ENCODE measurements at places on chromosomes 11 and 22.

DNA sequence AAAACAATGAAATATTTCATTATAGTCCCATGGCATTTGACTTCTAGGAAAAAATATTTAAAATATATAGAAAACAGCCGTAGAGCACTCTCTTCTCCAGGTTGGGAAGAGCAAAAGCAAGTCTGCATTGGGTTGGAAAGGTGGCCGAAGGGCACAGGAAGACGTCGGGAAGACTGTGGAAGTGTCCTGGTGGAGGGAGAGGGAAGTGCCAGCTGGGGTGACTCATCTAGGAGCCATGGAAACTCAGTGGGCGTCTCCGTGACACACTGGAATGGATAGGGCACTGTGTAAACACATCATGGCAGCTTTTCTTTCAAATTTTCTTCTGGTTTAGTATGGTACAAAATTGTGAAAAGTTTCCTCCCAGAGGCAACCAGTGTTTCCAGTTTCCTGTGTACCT, 12.7 kb downstream of the GTPBP1 start:
- peak; percentile 42 for DNase-seq

DNA sequence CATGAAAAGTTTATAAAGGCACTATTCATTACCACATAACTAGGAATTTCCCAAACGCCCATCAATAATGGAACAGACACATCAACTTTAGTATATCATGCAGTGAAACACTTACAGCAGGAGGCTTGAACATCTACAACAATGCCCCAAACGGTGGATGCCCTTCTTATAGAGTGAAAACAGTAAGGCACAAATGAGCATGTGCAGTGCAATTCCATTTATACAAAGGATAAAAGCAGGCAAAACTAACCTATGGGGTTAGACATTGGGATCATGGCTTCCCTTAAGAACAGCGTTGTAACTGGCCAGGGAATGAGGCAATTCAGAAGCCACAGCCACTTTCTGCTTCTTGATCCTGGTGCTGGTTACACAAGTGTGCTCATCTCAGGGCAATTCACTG, 1363.0 kb downstream of the TBC1D22A start:
- no peak for DNase-seq

DNA sequence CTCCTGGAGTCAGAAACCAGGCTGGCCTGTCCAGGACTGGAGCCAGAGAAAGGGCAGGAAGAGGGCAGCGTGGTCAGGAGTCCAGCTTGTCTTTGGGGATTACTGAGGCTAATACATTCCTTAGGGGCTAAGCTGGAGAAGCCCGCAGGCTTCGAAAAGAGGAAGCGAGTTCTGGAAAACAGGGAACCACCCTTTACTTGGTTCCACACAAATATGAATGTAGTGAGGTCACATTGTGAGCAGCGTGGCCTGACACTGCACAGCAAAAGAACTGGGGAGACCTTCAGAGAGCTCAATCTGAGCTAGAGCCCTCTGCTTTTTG, 132.3 kb downstream of the CEP164 start:
- no peak for DNase-seq

GRCh38 chr11:62402226-62402959, 16.4 kb upstream of the SCGB1A1 start:
- no peak for DNase-seq

GRCh38 chr11:41665441-41666360, 206.2 kb upstream of the LRRC4C start:
- no peak for DNase-seq

DNA sequence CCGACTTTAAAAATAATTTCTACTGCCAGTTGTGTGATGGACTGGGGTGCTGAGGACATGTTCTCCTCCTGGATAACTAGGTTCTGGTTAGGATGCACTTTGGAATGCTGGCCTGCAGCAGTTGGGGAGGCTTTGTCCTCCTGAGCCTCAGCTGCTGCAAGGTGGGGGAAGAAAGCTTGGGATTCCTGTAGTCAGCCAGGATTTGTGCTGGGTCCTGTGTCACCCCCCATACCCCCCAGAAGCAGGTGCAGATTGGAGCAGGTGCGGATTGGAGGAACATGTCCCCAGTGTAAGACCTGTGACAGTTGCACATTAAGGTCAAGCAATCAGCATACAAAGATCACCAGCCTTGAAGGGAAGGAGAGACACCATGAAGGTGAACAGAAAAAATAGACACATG, 51.1 kb downstream of the MED15 start:
- DNase-seq, result no peak

DNA sequence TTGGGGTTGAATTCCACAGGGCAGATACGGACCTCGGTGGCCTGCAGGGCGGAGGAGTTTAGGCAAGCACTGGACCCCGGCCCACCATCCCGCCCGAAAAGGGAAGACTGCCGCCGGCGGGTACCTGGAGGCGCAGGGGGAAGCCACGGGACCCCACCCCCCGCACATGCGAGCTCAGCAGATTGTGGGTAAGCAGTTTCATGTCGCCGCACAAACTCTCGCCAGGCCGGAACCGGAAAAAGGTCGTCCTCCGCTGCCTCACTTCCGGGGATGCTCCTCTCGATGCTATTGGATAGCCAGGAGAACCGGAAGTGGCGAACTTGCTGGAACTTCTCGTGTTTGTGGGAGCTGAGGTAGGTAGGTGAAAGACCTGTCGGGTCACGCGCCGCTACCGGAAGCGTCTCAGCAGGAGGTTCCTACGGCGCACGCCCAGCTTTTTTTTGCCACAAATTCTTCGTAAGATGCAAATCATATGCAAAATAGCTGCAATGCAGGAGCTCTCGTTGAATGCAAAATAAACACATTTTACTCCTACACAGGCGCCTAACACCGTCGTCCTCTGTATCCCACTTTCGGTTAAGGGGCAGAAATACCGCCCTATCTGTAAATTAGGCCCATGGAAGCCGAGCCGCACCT, at the start of gene TRMT112:
TRMT112 (minus strand) TSS at position 235 of the 636 bp plus-strand sequence; CDS start at position 202, 33 bp downstream.
- peak; percentile 98 for DNase-seq
